Right lobe of liver (tissue), 6 donors: ENCODE measurements at places on chromosomes 1 and 21.

DNA sequence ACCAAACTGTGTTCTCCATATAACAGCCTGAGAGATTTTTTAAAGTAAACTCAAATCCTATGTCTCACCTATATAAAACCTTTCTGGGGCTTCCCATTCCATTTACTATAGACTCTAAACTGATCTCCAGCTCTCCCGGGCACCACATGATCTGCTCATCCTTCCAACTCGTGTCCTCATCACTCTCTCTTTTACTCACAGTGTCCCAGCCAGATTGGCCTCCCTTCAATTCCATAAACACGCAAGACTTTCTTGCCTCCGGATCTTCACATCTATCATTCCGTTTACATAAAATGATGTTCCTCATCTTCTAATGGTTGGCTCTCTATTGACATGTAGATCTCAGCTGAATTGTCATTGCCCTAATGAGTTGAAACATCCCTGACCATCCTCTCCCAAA lies 59.4 kb downstream of the ZNF697 start:
- DNase-seq, result no peak

DNA sequence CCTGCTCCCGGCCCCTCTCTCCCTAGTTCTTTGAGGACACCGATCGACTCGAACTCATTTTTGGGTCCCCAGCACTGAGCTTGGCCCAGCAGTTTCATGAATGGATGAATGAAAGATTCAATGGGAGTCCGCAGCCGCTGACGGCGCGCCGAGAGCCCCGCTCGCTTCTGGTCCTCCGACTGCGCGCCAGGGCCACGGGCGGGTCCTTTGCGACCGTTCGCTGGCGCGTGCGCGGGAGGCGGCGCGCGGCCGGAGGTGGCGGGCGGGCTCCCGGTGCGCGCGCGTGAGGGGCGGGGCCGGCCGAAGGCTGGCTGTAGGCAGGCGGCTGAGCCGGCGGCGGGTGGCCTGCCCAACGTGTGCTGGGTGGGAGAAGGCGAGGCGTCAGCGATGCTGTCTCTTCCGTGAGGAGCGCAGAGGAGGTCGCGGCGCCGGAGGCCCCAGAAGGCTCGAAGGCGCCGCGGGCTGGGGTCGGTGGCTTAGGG lies at the start of gene MAST2:
Gene MAST2 (plus strand): TSS at position 314 of the 482 bp plus-strand sequence. CDS start 284 bp downstream, outside the sequence.
- DNase-seq, result peak; percentile 92

- DNase-seq, result peak; percentile 91
Observed at GRCh38 chr1:26336477-26337205, 17.3 kb downstream of the CRYBG2 start.

GRCh38 chr1:205512059-205513045 lies 7.9 kb downstream of the CDK18 start:
- DNase-seq, result no peak

DNA sequence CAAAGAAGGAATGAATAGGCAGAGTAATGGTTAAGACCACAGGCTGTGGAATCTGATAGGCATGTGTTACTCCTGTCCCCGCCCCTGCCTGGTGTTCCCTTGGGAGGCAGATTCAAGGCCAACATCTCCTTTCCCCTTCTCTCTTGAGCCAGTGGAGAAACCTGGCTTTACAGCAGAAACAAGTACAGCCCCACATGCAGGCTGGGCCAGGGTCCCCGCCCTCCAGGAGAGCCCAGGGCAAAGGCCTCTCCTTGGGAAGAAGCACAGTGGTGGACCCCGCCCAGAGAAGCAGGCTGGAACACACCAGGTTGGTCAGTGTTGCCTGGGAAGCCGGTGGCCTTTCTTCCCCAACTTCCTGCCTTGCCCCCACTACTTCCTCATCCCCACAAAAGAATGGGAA lies 6.8 kb downstream of the C1orf167 start:
- DNase-seq, result no peak

DNA sequence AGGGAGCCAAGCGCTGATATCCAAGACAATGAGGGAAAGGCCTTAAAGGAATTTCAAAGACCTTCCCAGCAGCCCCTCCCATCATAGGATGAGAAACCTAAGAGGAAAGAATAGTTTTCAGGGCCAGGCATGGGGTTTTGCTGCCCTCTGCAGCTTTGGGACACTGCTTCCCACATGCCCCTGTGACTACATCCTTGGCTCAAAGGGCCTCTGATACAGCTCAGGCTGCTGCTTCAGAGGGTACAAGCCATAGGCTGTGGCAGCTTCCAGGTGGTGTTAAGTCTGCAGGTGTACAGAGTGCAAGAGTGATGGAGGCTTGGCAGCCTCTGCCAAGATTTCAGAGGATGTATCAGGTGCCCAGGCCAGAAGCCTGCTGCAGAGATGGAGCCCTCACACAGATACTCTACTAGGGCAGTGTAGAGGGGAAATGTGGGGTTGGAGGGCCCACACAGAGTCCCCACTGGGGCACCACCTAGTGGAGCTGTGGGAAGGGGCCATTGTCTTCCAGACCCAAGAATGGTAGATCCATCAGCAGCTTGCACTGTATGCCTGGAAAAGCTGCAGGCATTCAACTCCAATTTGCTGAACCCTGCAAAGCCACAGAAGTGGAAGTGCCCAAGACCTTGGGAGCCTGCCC lies 125.8 kb downstream of the SLC45A1 start:
- DNase-seq, result no peak

GRCh38 chr1:208187499-208188041 lies 56.6 kb downstream of the PLXNA2 start:
- DNase-seq, result no peak

- no peak for DNase-seq
Observed at GRCh38 chr1:150151291-150152181, 1.8 kb downstream of the PLEKHO1 start.

DNA sequence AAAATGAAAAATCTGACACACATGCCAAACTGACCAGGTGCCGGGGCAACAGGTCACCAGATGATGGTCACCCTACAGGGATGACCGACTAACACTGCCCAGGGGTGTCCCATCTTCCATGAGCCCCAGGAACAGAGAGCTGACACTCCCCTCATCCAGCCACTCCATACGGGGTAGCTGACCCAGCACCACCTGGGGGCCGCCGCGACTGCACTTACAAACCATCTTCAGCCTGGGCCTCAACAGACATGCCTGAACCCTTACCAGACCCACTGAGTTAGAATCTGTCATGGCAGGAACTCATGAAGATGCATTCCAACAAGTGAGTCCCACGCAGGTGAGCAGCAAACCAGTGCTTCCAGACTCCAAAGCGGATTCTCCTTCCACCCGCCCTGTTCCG lies 31.6 kb upstream of the AJAP1 start:
- no peak for DNase-seq

DNA sequence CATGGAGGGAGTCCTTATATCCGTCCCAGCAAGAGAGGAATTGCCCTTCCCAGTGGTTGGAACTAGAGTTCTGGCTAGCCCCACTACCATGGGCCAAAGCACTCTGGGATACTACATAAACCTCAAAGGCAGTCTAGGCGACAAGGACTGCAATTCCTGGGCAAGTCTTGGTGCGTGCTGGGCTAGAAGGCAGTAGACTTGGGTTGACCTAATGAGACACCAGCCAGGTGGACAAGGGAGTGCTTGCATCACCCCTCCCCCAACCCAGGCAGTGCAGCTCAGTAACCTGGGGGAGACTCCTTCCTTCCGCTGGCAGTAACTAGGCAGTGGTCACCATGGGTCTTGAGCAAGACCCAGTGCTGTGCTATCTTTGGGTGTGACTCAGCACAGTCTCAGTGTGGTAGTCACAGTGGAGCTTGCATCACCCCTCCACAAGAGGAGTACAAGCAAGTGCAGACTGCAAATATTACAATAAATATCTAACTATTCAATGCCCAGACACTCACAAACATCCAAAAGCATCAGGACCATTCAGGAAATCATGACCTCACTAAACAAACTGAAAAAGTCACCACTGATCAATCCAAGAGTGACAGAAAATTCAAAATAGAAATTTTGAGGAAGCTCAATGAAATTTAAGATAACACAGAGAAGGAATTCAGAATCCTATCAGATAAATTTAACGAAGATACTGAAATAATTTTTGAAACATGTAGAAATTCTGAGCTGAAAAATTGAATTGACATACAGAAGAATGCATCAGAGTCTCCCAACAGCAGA lies 84.7 kb upstream of the LYPLAL1 start:
- peak; percentile 46 for DNase-seq

DNA sequence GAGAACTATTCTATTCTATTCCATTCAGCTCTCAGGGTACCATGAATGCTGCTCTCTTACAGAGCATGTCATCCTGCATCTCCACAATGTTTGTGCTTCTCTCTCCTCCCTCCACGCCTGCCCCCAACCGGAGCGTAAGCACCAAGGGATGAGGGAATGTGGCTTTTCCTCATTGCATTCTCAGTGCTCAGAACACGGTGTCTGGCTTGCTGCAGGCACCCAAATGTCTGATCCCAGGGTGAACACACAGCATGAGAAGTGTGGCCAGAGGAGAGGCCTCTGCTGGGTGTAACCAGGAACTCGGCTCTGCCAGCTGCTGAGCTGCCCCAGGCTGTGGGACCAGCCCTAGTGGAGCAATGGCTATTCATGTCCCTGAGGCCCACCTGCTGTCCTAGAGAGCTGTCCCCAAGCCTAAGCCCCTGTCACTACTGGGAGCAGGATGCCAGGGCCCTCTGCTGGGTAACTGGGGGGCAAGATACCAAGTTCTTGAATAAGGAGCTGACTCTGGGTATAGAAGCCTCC lies 38.3 kb downstream of the OLFML2B start:
- DNase-seq, result no peak

GRCh38 chr1:31239653-31240241 lies at the start of gene NKAIN1:
Gene NKAIN1 (minus strand): TSS chr1:31239887. CDS start chr1:31239547, 340 bp downstream.
- DNase-seq, result peak; percentile 27

GRCh38 chr1:8367571-8368194 lies 49.8 kb downstream of the SLC45A1 start:
- no peak for DNase-seq

- DNase-seq, result no peak
Observed at GRCh38 chr1:39613250-39613649, 26.2 kb downstream of the HEYL start.

- peak; percentile 72 for DNase-seq
Observed at GRCh38 chr1:156656806-156657740, 15.2 kb downstream of the BCAN start.

GRCh38 chr1:22537441-22538139 lies 25.7 kb upstream of the EPHA8 start:
- DNase-seq, result no peak

GRCh38 chr1:18764362-18764761 lies 95.1 kb downstream of the TAS1R2 start:
- DNase-seq, result no peak

GRCh38 chr21:36023092-36023480 lies 37.2 kb downstream of the SETD4 start:
- DNase-seq, result no peak

GRCh38 chr1:231410036-231410612 lies 12.0 kb downstream of the EGLN1 start:
- no peak for DNase-seq
